ENCODE measurements at places on chromosomes 4 and X.

- DNase-seq = no peak
Measured at GRCh38 chrX:25016938-25017598, 1.3 kb upstream of the ARX start.

GRCh38 chrX:150664290-150664689, 28.9 kb upstream of the MTMR1 start:
- DNase-seq = no peak

GRCh38 chrX:56248492-56248891, 16.3 kb downstream of the KLF8 start:
- DNase-seq = peak; percentile 5

- no peak for DNase-seq
Measured at GRCh38 chr4:47135210-47135609, 103.8 kb downstream of the GABRB1 start.

GRCh38 chr4:26346203-26346620, 25.4 kb downstream of the RBPJ start:
- no peak for DNase-seq

DNA sequence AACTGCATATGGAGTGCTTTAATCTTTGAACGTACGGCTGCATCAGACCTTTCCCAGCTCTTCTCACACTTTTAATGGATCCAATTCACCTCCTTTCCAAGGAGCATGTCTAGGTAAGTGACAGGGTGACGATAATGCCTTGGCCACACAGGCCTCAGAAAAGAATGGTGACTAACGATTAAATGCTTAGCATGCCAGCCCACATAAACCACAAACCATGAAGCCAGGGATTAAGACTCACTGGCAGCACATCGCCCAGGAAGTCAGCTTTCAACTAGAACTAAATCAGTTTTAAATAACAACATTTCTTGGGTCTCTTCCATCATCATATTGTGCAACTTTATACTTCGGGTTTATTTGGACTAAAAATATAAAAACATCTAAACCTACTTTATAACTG, 28.7 kb downstream of the INPP4B start:
- DNase-seq = peak; percentile 75

- no peak for DNase-seq
Measured at GRCh38 chr4:27789773-27790172, 929.1 kb downstream of the STIM2 start.

GRCh38 chrX:42755815-42756214, 22.1 kb downstream of the PPP1R2C start:
- DNase-seq = no peak

GRCh38 chr4:128349921-128350320, 62.3 kb upstream of the PGRMC2 start:
- no peak for DNase-seq

GRCh38 chr4:71123951-71124350, 130.5 kb downstream of the DCK start:
- DNase-seq = no peak

GRCh38 chr4:137599734-137600133, 67.4 kb upstream of the PCDH18 start:
- no peak for DNase-seq

DNA sequence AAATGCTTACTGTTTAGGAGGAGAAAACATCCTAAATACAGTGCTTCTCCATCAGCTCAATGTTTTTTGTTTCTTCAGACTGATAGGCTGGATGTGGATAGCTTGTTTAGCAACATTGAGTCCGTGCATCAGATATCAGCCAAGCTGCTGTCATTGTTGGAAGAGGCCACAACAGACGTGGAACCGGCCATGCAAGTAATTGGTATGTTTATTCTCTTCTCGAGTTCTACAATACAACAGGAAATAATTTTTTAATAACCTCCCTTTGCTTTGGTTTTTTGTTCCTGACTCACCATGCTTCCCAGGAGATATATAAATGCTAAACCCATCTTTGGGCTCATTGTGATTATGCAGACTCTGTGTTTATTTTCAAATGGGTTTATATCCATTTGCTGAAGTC, 60.9 kb downstream of the ARHGEF38 start:
- no peak for DNase-seq

GRCh38 chr4:104490770-104491480, 3.8 kb downstream of the CXXC4 start:
- DNase-seq = peak; percentile 81

GRCh38 chr4:108185252-108185651, 16.5 kb upstream of the LEF1 start:
- no peak for DNase-seq

DNA sequence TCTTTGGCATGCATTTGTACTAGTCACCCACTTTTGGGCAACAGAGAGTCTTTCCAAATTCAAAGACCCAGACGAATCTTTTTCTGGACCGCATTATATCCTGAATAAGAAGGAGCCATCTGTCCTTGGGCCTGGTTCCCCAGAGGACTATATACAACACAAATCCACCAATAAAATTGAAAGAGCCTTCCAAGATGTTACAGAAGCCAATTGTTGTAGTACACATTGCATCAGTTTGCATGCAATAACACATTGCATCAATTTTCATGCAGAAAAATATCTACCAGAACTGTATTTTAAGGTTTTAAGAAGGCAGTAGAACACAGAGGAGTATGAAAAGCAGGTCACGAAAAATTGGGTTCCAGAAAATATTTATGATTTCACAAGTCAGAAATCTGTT, 203.2 kb downstream of the HTR2C start:
- DNase-seq = no peak

DNA sequence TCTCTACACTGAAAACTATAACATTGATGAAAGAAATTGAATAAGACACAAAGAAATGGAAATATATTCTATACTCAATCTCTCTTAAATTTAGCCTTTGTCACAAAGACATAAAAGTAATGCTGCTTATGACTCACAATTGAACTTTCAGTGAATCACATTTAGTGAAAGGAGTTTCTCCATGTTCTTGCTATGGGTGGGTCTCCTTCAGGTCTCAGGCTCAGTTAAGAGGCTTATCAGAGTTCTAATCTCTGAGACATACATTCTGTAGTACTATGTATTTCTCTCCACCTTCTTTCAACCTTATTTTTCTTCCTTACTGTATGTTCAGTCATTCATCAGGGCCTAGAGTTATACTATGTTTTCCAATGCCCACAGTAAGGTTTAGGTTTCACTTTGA, 220.9 kb downstream of the DTHD1 start:
- DNase-seq = no peak

DNA sequence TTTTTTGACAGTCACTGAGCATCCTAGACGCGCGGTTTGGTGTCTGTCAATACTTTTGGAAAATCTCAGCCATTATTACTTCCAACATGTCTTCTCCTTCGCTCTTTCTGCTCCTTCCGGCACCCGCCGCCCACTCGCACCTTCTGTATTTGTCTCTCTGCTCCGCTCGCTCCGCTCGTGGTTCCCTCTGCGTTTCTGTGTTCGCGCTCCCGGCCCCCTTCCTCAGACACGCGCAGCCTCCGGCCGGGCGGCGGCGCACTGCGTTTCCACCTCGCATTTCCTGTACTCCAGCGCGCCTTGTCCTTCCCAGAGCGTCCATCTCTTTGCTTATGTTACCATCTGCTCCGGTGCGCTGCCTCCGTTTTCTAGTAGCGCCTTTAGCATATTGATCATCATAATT, 21.1 kb downstream of the PDE6B start:
- DNase-seq = no peak

DNA sequence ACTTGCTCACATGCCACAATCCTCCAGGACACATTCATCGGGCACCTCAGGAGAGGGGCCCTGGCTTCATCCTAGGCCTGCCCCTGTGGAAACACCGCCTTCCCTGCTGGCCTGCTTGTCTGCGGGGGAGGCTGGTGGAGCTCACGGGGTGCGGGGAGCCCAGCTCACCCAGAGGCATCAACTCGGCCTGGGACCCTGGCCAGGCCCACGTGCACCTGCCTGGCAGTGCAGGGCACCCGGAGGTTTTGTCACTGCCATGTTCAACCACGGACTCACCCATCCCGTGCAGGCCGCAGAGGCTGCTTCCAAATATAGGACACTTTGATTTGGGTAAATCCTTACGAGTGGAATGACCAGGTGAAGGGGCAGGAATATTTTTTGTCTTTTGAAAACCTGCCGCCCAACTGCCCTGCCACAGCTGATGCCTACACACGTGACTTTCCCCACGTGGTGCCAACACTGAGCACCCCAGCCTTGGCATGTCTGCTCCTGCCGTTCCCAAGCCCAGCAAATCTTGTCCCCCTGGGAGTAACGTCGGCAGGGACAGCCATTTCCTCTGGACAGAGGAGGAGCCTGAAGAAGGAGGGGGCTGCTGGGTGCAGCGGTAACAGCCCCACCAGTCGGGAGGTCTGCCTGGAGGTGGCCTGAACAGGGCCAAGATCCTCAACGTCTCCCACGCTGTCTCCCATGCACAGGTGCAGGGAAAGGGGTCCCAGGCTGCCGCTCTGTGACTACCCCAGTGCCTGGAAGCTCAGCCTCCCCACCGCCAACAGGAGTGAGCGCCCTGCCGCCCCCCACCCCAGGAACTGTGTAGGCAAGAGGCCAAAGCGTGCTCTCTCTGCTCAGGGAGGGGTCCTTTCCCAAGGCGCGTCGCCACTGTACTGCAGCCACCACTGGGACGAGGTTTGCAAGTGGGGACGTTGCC, 8.5 kb downstream of the MXD4 start:
- no peak for DNase-seq

- DNase-seq = no peak
Measured at GRCh38 chr4:26194764-26195163, 126.0 kb upstream of the RBPJ start.

GRCh38 chr4:48333587-48333986, 7.7 kb upstream of the SLAIN2 start:
- DNase-seq = no peak

GRCh38 chr4:113978561-113979147, 793 bp downstream of the ARSJ start:
- peak; percentile 11 for DNase-seq

- DNase-seq = no peak
Measured at GRCh38 chr4:182385897-182386296, 142.7 kb downstream of the TENM3 start.

DNA sequence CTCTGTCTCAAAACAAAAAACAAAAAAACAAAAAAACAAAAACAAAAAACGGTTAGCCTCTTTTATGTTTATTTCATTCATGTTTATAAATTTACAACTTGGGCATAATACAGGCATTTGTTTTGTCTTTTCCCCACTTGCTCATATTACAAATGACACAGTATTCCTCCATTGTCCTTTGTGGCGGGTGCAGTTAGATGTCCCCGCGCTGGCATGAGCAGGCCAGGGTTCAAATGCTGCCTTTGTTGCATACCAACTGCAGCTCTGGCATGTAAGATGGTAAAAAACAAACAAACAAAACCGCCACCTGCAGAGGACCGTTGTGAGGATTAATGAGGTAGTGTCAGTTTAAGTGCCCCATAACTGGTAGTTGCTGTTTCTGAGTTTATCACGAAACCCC, 16.1 kb upstream of the HPF1 start:
- no peak for DNase-seq

DNA sequence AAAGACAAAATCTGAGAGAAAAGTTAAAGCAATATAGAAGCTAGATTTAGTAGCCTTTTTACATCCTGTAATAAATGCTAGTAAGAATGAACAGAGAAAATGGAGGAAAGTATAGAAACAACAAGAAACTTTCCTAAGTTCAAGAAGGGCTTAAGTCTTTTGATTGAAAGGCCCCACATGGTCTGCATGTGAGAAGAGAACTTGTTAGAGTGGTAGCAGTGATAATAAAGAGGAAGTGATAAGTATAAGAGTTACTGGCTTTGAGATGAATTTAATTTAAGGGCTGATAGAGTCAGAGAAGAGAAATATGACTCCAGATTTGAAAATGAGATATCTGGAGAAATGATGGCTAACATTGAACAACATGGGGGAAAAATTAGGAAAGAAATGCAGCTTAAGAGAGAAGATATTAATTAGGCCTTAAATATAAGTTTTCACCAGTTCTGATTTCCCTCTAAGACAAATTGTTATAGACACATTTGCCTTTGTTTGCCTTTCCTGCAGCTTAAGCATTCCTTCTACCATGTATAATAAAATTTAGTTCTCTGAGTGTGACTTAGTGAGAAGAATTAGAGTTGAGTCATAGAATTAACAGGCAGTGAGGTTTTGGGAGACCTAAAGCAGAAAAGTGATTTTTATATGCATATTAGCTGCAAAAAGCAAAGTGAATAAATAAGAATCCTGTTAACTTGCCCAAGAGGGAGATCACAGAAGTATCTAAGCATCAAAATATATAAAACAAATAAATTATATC, 18.4 kb downstream of the ZFX start:
- no peak for DNase-seq

DNA sequence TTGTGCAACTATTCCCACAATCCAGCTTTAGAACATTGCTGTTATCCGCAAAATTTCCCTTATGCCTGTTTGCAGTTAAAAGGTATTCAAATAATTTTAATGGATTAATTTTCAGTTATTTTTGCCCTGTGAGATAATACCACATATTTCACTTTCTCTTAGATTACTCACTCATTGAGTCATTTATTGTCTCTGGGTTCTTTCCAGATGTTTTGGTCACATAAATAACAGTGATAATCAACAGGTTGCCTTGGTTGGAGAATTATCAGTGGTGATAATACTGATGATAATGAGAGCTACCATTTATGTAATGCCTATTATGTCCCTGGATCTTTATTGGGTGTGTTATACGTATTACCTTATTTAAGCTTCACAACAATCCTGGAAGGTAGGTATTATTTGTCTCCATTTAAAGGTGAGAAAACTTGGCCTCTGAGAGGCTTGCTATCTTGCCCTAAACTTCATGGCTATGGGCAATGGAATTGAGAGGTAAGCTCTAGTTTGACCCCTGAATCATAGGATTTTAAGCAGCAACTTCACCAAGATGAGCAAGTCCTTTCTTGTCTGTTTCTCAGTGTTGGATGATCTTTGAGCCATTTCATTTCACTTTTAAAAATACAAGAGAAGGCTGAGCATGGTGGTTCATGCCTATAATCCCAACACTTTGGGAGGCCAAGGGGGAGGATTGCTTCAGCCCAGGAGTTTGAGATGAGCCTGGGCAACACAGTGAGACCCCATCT, 87.4 kb downstream of the KIT start:
- DNase-seq = no peak

- peak; percentile 79 for DNase-seq
Measured at GRCh38 chrX:16695079-16695676, 17.3 kb downstream of the CTPS2 start.

DNA sequence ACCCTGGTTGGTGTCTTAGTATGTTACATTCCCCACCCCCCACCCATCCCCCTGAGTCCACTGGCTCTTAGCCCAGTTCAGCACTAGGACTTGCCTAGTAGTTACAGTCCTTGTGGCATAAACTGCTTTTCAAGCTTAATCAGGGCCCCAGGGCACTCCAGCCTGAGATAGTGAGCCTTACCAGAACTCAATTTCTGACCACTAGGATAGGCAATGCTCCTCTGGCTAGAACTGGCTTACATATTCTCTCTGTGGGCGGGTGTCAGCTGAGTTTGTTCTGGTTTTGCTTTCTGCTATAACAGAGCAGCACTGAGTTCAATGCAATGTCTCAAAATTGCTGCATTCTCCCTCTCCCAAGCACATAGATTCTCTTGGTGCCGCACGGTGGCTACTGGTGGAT, 391.4 kb upstream of the DIPK2B start:
- no peak for DNase-seq

DNA sequence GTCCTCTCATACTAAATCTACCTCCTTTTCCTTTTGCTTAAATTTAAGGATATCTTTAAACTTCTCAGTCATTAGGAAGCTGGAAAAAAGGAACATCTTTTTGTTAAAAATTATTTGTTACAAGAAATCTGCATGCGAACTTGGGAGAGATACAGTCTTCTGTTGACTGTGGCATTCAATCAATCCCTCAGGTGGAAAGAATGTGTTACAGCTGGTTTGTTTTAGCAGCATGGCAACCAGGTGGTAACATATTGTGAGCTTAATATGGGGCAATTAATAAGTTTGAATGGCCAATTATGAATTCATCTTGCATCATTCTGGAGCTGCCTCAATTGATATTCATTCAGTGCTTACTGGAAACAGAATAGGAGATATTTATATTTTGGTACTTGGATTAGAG, 135.0 kb downstream of the GC start:
- no peak for DNase-seq
